ENCODE measurements at places on chromosomes 1 and 21.
A peak's percentile ranks its signal among the peaks of the same experiment; 100 is the strongest.

DNA sequence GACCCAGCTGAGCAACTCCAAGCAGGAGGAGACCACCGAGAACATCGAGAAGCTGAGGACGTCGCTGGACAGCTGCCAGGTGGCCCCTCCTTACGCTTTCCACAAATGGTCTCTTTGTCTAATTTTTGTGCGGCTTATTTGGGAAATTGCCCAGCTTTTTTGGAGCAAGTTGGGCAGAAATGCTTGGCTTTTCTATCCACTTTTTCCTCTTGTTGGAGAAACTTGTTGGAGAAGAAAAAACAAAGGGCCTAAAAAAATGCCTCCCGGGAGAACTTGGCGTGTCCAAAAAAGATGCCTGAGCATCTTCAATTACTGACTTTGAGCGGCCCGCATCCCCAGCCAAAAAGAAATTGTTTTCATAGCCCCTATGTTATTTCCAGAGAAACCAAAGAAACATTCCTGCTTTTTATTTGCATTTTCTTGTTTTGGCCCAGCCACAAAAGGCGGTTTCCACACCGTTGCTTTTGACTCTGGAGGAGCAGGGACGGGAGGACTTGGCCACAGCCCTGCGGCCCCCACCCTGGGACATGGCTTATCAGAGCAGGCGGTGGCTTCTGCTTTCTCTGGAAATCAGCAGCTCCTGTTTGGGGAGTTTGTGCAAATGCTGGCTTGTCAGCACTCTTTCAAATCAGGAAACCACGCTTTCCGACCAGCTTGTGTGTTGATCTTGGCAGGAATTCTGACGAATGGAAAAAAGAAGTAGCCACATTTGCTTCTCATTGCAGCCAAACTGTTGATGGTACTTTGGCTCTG is 81.2 kb upstream of the EFHD2 start:
- peak; percentile 25 for DNase-seq

- peak; percentile 52 for DNase-seq
Observed at GRCh38 chr1:153962088-153963029, 978 bp downstream of the SLC39A1 start.

DNA sequence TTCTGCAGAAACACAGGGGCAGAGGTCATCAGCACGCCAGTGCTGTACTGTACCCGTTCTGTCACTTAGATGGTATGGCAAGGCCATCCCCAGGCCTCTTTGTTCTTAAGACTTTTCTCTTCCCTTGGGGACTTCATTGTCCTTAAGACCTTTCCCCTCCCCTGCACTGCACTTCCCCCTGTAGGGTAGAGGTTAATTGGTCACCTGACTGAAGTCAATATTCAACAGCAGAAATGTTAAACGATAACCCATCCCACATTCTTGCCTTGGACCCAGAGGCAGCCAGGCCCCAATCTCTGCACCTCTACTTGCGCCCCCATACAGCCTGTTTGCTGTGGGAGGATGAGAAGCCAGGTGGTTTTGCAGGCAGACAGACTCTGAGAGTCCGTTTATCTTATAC is 10.2 kb downstream of the PHGDH start:
- no peak for DNase-seq

GRCh38 chr21:45615145-45615711 is 28.3 kb upstream of the PCBP3 start:
- DNase-seq: peak; percentile 44

DNA sequence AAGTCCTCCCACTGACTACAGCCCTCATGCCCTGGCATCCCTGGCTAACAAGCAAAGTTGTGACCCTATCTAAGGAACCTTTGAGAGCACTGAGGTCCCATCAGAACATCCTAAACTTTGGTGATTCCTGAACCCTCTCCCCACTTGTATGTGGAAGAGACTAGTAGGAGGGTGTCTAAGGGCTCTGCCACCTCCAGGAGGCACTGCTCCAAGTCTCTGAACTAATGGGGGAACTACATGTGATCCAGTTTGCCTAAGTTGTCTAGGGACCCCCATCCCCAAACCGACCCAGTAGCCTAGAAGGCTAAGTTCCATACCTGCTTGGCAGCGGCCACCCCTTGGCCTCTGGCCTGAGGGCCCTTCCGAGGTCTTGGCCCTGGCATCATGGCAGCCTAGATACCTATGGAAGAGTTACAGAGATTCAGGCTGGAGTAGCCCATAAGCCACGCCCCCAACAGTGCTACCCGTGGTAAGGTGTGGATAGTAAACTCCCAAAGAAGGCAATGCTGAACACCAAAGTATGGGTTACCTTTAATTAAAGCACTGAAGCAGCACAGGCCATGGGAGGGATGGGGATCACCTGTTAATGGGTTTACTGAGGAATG is 1.7 kb downstream of the CC2D1B start:
- no peak for DNase-seq

DNA sequence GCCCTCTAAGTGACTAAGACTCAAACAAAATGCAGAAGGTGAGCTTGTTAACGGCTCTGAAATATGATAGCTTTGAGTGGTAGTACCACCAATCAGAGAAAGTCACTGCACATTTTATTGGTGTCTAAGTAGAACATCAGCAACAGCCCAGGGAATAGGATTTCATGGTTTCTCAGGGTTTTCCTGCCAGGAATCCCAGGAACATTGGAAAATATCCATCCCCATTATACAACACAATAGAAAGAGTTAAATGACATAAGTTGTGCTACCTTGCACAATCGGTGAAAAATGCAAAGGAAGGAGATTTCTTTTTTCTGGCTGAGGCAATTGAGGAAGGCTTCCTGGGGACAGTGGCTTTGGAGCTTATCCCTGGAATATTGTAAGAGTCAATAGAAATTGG is 283.1 kb downstream of the HLX start:
- no peak for DNase-seq

DNA sequence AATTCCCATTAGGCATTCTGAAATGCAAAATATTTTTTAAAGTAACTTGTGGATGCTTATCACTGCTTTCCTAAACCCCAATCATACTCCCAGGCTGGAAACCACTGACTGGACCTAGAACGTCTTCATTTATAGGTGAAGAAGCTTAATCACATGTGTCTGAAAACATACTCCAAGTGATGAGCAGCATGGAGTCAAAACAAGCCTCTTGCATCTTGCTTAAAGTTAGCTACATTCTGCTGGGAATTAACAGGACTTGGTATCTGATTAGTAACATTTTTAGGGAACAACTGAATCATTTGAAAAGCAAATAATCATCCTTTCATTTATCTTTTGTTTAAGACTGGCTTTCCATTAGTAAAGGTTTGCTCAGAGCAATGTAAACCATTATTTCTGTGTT is 105.7 kb downstream of the AK5 start:
- DNase-seq: no peak

DNA sequence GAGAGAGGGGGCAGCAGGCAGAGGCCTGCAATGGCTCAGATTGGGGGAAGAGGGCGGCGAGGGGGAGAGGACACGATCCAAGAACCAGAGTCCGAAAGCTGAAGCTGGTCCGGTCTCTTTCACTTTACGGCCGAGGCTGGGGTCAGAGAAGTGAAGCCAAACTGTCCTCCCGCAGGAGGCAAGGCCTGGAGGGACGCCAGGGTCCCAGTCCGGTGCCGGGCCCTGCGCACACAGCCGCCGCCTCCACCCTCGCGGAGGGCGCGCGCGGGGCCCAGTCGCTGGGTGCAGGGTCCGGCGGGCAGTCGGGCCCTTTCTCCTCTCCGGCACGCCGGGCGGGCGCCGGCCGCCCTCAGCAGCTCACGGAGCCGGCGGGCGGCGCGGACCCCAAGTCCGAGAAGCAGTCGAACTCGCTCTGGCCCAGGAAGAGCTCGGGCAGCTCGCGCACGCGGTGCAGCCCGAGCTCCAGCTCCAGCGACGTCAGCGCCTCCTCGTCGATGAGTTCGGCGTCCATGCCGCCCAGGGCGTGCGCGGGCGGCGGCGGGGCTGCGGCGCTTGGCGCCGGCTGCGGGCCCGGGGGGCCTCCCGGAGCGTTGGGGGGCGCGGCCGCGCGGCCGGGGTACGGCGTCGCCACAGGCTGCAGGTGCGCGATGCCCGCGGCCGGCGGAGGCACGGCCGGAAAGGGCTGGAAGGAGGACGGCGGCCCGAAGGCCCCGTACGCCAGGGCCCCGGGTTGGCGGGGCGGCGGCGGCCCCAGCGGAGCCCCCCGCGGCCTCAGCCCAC is 749 bp downstream of the CITED4 start:
- DNase-seq: no peak

- peak; percentile 71 for DNase-seq
Observed at GRCh38 chr1:192580351-192580962, 4.9 kb downstream of the RGS1 start.

- DNase-seq: no peak
Observed at GRCh38 chr1:46437723-46438122, 43.6 kb downstream of the FAAH start.

- no peak for DNase-seq
Observed at GRCh38 chr1:174956976-174957375, 42.8 kb upstream of the CACYBP start.

- no peak for DNase-seq
Observed at GRCh38 chr1:230752407-230752806, 5.2 kb downstream of the CAPN9 start.

DNA sequence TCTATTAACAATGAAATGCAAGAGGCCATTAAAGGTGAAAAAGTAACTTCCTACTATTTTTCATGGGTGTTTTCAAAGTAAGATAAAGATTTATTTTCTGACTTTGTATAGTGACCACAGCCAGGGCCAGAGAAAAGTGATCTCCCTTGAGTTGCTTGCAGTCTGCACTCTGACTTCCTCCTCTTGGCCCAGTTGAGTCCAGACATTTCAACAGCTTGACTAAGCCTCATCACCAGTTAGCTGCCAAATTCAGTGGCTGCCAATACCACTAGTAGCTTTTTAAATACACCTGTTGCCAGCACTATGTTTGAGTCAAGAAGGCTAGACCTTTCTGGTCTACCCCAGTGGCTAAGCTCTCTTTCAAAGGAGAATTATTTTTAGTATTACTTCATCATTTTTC is 3.7 kb upstream of the NEK7 start:
- peak; percentile 3 for DNase-seq

All from HT1080 (cell line).